NCI-H2227 treated with DMSO at 0.1 percent for 48 hours (cell line): ENCODE measurements at places on chromosomes 16 and 17.
A peak's percentile ranks its signal among the peaks of the same experiment; 100 is the strongest.

DNA sequence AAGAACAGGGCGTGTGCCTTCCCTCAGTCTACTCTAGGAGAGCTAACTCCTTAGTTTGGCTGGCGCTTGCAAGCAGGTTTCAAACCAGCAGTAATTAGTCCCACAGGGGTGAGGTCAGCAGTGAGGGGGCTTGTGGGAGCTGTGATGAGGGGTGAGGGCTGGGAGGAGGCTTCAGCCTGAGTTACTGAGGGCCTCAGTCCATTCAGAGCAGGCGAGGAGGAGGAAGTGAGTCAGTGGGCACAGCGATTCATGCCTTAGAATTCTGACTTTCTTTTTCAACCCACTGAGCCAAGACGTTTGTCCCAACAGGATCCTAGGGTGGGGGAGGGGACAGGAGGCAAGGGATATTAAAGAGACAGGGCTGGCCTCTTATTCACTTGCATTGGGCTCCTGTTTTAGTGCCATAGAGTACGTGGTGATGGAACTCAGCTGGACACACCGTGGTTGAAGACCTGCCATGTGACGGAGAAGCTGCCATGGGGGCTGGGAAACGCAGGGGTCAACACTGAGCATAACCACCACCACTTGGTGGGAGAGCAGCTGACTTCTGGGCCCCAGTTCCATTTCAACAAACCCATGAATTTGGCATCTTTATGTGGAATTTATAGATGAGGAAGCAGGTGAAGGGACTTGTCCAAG lies 8.3 kb upstream of the ITGA3 start:
- no peak for DNase-seq

GRCh38 chr16:71929048-71929447 lies 33.7 kb downstream of the IST1 start:
- no peak for DNase-seq

GRCh38 chr16:85699628-85700027 lies 10.9 kb upstream of the GINS2 start:
- DNase-seq: no peak

DNA sequence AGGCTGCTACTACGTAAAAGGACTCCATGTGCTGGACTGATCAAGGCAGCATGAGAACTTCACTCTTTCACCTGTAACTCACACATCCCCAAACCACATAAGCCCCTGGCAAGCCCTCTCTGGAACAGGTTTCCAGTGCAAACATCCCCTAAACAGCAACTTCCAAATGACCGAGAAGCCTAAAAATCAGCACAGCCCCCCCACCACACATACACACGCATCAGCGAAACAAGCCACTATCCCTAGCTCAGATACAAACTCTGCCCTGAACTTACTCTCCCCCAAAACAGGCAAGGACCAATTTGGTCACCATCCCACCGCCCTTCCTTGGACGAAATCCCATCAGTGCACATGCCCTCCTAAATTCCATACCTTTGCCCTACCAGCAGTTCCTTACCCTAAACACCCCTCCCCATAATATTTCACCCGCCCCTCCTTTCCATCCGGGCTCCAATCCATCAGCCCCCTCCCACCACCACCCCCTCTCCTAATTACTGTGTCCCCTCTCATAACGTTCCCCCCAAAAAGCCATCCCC lies 735 bp downstream of the LSM12 start:
- DNase-seq: no peak

GRCh38 chr16:89358030-89359005 lies 132.0 kb downstream of the ANKRD11 start:
- no peak for DNase-seq

- no peak for DNase-seq
Observed at GRCh38 chr17:68820476-68820824, 134.7 kb downstream of the ABCA8 start.

- DNase-seq: no peak
Observed at GRCh38 chr16:78925083-78925767, 675.3 kb downstream of the MAF start.

- no peak for DNase-seq
Observed at GRCh38 chr17:80926591-80927250, 64.9 kb upstream of the CHMP6 start.

- DNase-seq: peak; percentile 61
Observed at GRCh38 chr16:28623172-28623711, 13.4 kb upstream of the SULT1A1 start.

- DNase-seq: no peak
Observed at GRCh38 chr16:65414284-65414984, 292.6 kb upstream of the CDH11 start.

- no peak for DNase-seq
Observed at GRCh38 chr17:45150911-45151809, 2.9 kb downstream of the HEXIM1 start.

DNA sequence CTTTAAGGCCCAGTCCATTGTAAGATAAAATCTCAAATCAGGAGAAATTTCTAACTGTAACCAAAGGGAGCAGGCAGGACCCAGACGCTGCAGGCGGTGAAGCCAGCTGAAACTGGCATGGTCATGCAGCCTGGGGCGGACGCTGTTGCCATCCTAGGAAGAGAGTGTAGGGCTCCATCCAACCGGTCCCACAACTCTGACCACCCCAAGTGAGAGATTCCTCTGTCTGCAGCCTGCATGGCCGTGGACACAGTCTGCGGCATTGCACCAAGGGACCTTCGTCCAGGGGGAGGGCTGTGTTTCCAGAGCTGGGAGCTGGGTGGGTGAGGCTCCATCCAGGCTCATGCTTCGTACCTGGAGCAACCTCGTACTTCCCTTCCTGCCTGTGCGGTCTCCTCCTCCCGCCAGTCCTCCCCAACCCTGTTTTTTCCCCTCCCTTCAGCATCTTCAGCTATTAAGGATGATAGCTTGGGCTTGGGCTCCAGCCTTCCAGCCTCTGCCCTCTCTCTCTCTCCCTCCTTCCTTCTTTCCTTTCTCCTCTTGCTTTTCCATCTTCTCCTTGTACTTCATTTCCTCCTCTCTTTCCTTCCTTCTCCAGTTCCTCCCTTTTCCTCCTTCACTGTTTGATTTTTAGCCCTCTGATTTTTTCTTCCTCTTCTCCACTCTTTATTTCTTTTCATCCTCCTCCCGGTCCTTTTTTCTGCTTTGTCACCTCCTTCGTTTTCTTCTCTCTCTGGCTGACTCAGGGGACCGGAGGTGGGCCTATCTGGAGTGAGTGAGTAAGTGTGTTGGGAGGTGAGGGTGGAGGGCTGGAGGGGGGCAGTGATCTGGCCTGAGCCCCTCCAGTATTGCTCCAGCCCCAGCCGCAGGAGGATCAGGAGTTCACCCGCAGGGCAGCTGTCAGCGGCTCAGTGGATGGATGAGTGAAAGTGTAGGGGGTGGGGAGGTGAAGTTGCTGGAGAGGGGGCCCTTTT lies 17.0 kb upstream of the LHX1 start:
- no peak for DNase-seq

GRCh38 chr16:29708917-29709600 lies 30.1 kb downstream of the QPRT start:
- DNase-seq: no peak

DNA sequence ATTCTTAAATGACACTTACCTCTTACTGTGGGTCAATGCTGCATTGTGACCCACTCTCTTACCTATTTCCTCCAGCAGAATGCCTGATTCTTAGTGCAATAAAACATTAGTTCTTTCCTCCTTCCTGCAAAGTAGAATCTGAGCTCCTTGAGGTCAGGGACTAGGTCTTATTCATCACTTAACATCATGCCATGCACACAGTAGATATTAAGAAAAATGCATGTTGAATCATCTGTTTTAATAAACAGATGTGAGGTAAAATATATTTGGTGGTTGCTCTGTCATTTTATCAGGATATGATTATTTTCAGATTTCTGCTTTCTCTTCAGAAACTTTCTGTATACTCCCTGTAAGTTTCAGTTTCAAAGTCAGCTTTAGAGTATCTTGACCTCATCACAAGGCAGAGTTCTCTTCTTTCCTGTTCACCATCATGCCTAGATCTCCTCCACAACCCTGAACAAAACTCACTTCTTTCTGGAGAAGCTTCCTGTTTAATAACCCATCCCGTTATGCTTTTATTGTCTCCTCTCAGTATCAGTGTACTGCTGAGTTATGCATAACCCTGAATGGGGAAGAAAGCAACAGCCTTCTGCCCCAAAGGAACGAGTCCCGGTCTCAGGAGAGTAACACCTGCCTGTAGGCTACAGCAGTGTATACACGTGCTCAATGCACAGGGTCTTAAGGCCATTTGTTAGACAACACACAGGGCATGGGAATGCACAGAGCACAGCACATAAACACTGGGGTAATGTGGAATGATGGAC lies 30.3 kb upstream of the SUPT4H1 start:
- no peak for DNase-seq

DNA sequence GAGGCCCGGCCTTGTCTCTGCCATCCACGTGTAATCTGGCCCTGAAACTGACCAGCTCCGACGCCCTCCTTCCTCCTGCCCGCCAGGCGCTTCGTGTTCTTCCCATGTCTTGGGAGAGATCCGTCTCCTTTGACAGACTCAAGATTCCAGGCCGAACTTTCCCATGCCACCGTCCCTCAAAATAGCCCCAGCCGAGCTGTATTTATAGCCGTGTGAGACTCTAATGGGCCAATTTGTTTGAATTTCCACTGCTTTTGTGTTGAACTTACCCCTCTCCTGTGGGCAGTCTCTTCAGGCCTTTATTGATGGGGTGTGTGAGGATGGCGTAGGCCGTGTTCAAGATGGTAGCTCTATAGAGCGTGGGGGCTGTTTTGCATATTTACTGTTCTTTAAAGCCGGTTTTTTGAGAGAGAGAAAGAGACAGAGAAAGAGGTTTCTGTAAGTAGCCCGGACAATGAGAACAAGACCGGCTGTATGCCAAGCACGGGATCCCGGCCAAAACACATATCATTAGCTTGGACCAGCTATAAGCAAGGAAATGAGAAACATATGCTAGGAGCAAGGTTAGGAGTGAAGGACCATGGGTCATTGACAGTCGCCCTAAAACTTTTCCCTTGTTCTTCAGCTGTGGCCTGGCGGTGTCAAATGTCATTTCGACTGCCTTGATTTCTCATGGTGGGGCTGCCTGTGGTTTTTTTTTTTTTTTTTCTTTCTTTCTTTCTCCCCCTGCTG lies 124.5 kb upstream of the ZFHX3 start:
- DNase-seq: peak; percentile 8

DNA sequence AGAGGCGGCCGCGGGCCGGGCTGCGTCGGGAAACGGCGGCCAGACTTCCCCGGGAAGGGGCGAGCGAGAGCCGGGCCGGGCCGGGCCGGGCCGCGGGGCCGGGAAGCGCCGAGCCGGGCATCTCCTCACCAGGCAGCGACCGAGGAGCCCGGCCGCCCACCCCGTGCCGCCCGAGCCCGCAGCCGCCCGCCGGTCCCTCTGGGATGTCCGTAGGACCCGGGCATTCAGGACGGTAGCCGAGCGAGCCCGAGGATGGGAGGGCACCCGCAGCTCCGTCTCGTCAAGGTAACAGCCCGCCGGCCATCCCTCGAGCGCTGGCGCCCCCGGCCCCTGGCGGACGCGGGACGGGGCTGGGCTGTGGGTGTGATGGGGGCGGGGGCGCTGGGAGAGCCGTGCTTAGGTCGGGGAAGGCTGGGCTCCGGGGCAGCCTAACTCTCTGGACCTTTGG lies at the start of gene CRHR1:
CRHR1 (plus strand) TSS at position 28 of the 448 bp plus-strand sequence; CDS start at position 253, 225 bp downstream.
- DNase-seq: no peak

- DNase-seq: peak; percentile 59
Observed at GRCh38 chr17:48543107-48543853, 1.6 kb downstream of the HOXB2 start.

DNA sequence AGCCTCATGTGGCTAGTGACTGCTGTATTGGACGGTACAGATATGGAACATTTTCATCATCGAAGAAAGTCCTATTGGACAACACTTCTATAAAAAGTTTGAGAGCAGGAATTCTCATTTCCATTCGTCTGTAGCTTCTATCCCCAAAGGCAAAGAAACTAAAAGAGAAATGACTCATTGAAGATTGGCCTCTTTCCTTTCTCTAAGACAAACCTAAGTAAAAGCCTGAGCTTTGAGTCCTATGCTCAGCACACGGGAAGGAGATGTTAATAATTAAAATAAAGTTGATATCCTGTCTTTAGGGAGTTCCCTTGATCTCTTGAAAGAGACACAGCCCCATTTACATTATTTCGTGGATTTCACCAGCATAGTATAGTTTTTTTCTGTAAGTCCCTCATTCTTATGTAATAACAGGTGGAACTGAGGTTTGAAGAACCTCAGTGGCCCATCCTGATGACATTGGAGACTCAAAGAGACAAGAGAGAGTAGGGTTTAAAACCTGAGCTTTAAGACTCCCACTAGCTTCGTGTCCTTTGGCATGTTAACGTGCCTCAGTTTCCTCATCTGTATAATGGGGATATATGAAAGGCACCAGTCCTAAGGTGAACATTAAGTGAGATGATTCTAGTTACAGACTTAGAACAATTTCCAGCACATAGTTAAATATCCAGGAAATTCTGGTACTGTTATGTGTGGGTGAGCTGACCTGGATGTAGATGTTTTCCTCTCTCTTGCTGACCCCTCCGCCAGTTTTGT lies 174.0 kb downstream of the IRX3 start:
- DNase-seq: no peak

DNA sequence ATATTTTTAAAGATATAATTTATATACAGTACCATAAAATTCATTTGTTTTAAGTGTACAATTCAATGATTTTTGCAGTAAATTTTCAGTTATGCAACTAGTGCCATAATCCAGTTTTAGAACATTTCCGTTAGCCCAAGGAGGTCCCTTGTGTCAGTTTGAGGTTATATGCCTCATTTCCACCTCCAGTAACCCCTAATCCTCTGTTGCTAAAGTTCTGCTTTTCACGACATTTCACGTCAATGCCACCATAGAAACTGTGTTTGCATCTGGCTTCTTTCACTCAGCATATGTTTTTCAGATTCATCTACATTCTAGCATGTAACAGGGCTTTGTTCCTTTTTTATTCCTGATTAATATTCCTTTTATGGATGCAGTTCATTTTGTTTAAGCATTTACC lies 42.4 kb upstream of the NUDT7 start:
- no peak for DNase-seq

- DNase-seq: no peak
Observed at GRCh38 chr16:65679785-65680184, 557.9 kb upstream of the CDH11 start.

DNA sequence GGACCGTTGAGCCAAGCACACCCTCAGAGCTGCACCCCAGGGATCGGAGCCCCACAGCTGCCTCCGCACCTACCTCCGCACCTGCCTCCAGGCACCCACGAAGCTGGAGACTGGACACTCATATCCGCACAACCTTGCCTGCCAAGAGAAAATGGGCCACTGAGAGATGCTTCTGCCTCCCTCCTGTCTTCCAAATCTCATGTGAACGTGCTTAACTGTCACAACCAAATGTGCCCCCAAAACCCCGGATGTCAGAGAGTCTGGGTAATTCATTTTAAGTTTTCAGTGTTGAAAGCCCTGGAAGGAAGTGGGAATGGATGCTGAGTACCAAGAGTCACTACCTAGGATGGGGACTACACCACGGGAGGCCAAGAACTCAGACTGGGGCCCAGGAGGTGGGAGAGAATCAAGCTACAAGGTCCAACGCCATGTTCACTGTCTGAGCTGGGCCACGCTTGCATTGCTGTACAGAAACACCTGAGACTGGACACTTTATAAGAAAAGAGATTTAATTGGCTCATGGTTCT lies 49.5 kb upstream of the MEAK7 start:
- no peak for DNase-seq

DNA sequence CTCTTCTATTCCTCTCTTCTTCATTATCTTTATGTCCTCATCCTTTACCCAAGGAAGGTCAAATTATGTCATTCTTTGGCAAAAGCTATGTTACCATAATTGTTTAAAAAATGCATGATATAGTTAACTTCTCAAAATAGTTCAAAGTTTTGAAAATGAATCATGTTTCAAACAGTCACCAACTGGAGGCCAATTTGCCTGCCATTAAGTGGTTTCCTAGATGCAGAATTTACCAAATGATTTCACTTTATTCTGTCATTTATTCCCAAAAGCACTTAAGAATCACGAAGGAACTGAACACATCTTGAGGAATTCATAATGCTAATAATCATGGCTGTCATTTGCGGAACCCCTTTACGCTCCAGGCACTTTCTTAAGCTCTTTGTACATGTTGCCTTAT lies 190.9 kb upstream of the CDH11 start:
- DNase-seq: no peak
